Progenitor cell of endocrine pancreas (in vitro differentiated cells): ENCODE measurements at places on chromosomes 1 and 21.

GRCh38 chr1:34682452-34683223, 72.2 kb upstream of the GJB5 start:
- peaks cover 14% of the 10 kb centered on the region for H3K27me3 ChIP-seq
- H3K27ac ChIP-seq = no peak overlapping the region
- peaks cover 16% of the 10 kb centered on the region for H3K4me1 ChIP-seq

GRCh38 chr1:110756506-110756905, 81.8 kb upstream of the KCNA3 start:
- no peak overlapping the region for H3K4me3 ChIP-seq
- peaks cover 32% of the 10 kb centered on the region for H3K27me3 ChIP-seq
- no peak for DNase-seq
- H3K27ac ChIP-seq = no peak overlapping the region
- H3K4me1 ChIP-seq = no peaks in the 10 kb centered on the region

DNA sequence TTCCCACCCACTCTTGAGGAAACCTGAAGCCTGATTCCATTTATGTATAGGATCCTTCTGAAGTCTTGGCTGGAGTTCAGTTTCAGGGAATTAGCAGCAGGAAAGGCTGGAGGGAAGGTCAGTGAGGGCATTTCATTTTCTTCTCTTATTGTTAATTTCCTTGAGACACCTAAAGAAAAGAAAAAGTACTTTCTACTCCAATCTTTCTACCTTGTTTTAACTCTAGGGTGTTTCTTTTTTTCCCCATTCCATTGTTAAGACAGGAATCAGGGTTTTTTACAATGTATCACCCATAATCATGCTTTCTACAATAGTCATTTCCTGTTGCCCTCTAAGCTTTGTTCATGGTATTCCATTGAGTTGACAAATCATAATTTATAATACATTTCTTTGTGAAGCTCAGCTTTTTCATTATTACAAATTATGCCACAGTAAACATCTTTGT, 27.4 kb downstream of the SNRPE start:
- no peak overlapping the region for H3K4me3 ChIP-seq
- DNase-seq = no peak
- H3K27ac ChIP-seq = no peak overlapping the region
- H3K4me1 ChIP-seq = no peaks in the 10 kb centered on the region
- peaks cover 7% of the 10 kb centered on the region for H3K36me3 ChIP-seq
- no peaks in the 10 kb centered on the region for H3K27me3 ChIP-seq

DNA sequence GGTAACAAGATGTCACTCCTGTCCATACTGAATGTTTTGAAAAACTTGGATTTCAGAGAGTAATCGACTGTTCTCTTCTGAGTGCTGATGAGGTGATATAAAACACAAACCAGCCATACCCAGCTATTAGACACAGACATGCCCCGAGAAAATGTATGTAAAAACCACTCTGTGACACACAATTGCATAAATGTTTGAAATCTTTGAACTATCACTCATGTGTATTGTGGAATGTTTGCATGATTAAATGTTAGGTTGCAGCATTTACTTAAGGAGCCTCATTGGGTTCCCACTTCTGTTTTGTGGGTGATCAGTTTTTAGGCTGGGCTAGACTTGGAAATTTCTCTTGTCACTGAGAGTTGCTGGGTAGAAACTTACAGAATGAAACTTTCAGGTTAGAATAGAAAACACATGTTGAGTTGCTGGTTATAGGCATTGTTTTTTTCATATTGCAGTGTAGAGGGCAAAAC, 270.4 kb upstream of the B3GALT2 start:
- H3K36me3 ChIP-seq = no peaks in the 10 kb centered on the region
- no peak for DNase-seq
- H3K4me3 ChIP-seq = no peak overlapping the region
- H3K27ac ChIP-seq = no peak overlapping the region
- H3K27me3 ChIP-seq = no peaks in the 10 kb centered on the region

DNA sequence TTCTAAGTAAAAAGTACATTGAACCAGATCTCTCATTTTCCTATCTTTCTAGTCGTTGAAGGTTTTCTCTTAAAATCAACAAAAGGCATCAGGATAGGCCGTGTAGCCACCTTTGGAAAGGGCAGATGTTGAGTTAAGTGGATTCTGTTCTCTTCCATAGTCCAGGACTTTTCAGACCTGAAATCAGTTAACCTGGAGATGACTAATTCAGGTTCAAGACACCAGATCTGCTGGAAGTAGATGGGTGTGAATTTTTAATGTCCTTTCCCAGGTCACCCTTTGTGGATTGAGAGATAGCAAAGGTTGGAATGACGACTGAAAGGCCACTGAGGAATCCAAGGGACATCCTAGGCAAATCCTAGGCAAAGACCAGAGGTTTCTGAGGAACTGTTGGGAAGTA, 172.8 kb downstream of the DHRS3 start:
- H3K27me3 ChIP-seq = no peaks in the 10 kb centered on the region
- DNase-seq = no peak
- no peak overlapping the region for H3K4me3 ChIP-seq
- no peak overlapping the region for H3K27ac ChIP-seq

GRCh38 chr1:21318714-21319159, 28.5 kb upstream of the ECE1 start:
- H3K4me3 ChIP-seq = no peak overlapping the region
- peaks cover 62% of the 10 kb centered on the region for H3K4me1 ChIP-seq
- H3K36me3 ChIP-seq = no peaks in the 10 kb centered on the region
- H3K27ac ChIP-seq = peak overlapping the region; percentile 56
- no peaks in the 10 kb centered on the region for H3K27me3 ChIP-seq
